ENCODE measurements at places on chromosomes 6 and 20. TPM values are rescaled to one million over a fixed set of nuclear protein-coding genes. Genes with fewer than 3 reads are reported as not detected.
A peak's percentile ranks its signal among the peaks of the same experiment; 100 is the strongest.

Gene SLC26A8
- polyA plus RNA-seq: 0.42 TPM

Gene TRIM31
- 0.33 TPM for polyA plus RNA-seq

Gene SPATA2
- 9.5 TPM for polyA plus RNA-seq

GRCh38 chr6:43627008-43627825 lies 1.8 kb downstream of the GTPBP2 start:
- DNase-seq: peak; percentile 89

DNA sequence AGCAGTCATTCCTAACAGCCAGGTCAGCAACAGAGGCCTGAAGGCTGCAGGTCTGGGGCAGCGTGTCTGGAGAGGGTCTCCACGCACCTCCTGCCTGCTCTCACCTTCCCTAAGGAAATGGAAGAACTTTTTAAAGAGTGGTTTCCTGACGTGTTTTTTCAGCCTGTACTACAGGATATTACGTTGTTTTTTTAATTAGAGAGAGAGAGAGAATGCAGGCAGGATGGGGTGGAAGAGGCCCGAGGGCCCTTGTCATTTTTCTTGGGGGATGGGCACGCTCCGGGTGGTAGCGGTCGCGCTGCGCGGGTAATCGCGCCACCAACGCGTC lies 2.1 kb downstream of the DLL1 start:
- DNase-seq: no peak

DNA sequence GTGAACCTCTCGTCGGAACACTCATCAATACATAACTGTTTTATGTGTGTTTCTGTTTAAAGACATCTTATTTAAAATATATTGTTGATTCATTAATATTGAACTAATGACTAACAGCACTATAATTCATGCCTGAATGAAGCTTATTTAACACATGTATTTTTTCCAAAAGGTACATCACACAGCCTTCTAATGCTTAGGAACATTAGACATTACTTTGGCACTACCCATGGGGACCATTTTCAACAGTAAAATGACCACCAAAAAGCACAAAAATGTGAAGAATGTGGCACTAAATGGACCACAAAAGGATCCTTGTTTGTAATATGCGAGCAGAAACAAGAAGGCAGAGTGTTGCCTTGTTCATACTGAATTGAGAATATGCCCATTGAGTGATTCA lies 109.2 kb downstream of the CEP57L1 start:
- no peak for DNase-seq

DNA sequence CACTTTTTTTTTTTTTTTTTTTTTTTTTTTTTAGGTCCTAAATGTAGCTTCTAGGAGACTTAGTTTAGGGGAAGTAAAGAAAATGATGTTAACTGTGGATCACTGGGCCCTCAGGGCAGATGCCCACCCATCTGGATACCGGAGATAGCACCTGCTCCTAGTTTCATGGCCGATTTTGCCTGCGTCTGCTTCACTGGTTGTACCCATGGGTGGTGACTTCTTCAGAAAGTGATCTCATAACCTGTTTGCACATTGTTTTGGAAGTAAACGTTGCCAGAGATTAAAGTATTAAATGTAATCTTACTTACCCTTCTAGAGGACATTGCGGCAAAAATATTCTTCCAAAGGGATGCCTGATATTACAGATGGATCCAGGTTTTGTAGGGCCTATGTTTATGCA lies 79.8 kb upstream of the SGK1 start:
- no peak for DNase-seq

Gene SLC9A8
- polyA plus RNA-seq: 4.7 TPM

Gene CGA
- polyA plus RNA-seq: not detected

GRCh38 chr6:153108315-153108714 lies 22.8 kb downstream of the RGS17 start:
- DNase-seq: no peak

GRCh38 chr6:105651969-105652368 lies 249.1 kb upstream of the PREP start:
- no peak for DNase-seq

DNA sequence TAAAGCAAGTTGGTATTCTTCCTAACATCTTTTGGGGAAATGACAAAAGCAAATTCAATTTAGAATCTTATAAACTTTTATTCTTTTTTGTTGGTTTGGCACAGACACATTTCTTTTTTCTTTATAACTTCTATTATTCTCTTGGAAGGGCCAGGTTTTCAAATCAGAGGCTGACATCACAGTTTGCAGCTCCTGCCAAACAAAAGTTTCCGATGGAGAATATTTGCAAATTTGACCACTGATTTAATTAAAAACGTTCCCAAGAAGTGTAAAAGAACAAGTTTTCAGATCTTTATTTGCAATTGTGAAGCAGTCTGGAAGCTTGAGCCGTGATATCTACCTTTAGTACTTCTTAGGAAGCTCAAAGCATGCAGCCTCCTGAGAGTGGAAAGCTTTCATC lies 53.8 kb upstream of the CD83 start:
- no peak for DNase-seq

DNA sequence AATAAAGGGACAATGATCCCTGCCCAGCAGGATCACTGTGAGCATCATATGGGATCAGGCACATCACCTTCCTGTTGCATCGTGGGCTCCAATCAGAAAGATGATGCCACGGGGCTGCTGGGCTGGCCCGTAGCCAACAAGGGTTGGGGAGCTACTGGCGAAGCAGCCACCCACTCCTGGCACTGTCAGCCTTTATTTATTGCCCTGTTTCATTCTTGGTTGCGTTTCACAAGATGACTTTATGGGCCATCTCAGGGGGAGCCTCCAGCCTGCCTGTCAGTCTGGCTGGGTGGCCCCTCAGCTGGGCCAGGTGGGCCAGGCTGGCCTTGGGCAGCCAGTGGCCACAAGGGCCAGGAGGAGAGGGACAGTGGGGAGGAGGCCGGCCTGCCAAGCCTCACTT lies 17.3 kb downstream of the VSTM2L start:
- no peak for DNase-seq

GRCh38 chr20:13775867-13776266 lies 8.9 kb downstream of the ESF1 start:
- DNase-seq: no peak

DNA sequence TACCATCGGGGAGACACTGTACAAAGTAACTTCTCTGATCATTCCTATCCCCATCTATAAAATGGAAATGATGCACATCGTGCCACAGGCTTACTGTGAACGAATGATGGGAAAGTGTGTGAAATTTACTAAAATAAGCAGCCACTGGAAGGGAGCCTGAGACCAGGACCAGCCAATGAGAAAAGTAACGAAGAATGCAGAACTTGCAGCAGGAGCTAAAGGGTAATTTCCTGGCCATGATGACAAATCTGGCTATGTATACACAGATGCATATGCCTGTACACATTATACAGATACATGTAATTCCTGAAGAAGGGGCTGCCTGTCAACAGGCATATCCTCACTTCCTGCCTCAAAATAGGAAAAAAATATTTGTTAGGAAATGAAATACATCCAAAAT lies 47.4 kb downstream of the GMDS start:
- no peak for DNase-seq

DNA sequence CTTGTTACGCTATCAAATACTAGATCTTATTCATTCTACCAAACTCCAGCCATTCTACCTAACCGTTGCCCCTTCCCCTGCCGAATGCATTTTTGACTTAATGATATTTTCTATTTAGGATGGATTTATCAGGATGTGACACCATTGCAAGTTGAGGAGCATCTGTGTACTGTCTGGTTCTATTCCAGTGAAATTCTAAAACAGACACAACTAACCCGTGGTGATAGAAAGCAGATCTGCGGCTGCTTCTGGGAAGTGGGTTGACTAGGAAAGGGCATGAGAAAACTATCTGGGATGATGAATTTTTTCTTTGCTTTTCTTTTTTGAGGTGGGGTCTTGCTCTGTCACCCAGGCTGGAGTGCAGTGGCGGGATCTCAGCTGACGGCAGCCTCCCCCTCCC lies 20.7 kb upstream of the SRC start:
- no peak for DNase-seq

DNA sequence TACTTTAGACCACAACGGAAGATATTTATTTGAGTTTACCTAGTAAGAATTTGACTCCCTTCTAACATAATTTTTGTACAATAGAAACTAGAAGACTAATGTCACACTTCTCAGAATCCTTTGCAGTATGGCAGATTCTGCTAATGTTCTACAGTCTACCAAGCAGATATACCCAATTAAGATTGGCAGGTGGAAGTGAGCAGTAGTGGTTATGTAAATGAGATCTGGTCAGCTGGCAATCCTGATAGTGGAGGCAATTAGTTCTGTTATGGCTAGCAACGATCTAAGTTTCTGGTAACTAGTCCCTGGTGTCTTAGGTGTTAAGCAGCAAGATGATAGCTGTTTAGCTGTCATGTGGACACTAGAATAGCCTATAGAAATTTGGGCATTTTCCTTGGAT lies 101.0 kb downstream of the CENPW start:
- DNase-seq: no peak
